ENCODE measurements at places on chromosomes 12 and 14. TPM values are rescaled to one million over a fixed set of nuclear protein-coding genes. Genes with fewer than 3 reads are reported as not detected.

The NOVA1 gene
- total RNA-seq, result 5.3 TPM

The LHX5 gene
- total RNA-seq, result not detected

The DACT1 gene
- total RNA-seq, result 0.44 TPM

The RFX4 gene
- not detected for total RNA-seq

The AKAP3 gene
- 0.03 TPM for total RNA-seq

The METTL3 gene
- 48.2 TPM for total RNA-seq

The SMIM41 gene
- not detected for total RNA-seq

The ADAMTS20 gene
- not detected for total RNA-seq

The LGR5 gene
- not detected for total RNA-seq

The GLT1D1 gene
- not detected for total RNA-seq

The GPR137C gene
- 0.07 TPM for total RNA-seq

The CACNA2D4 gene
- total RNA-seq, result not detected

The ETFRF1 gene
- 2.0 TPM for total RNA-seq

The TTC9 gene
- total RNA-seq, result 2.3 TPM

The TAS2R7 gene
- not detected for total RNA-seq

The CPNE8 gene
- 7.9 TPM for total RNA-seq

The MUCL1 gene
- total RNA-seq, result not detected

The PLD4 gene
- not detected for total RNA-seq

The NRIP2 gene
- total RNA-seq, result not detected

The CLEC1B gene
- not detected for total RNA-seq

The PLBD2 gene
- total RNA-seq, result 25.9 TPM

The POLE2 gene
- total RNA-seq, result 13.1 TPM

The HOXC9 gene
- total RNA-seq, result 14.1 TPM

The LETMD1 gene
- 27.1 TPM for total RNA-seq

The TAC3 gene
- not detected for total RNA-seq

The ZNF84 gene
- 15.1 TPM for total RNA-seq

The ATF7IP gene
- total RNA-seq, result 6.0 TPM

The SLC25A47 gene
- total RNA-seq, result not detected

The KRT79 gene
- total RNA-seq, result 0.21 TPM

The SIX1 gene
- 10.1 TPM for total RNA-seq

The EPYC gene
- total RNA-seq, result not detected

The PLEK2 gene
- total RNA-seq, result 28.3 TPM

Measured in A549 treated with RU486 at 1 μM for 4 hours (cell line).